ENCODE measurements at places on chromosomes 16 and 17. TPM values are rescaled to one million over a fixed set of nuclear protein-coding genes. Genes with fewer than 3 reads are reported as not detected.

GRCh38 chr17:65750166-65750565 is 188.7 kb upstream of the AXIN2 start:
- DNase-seq: no peak
- H3K27ac ChIP-seq: no peak overlapping the region

DNA sequence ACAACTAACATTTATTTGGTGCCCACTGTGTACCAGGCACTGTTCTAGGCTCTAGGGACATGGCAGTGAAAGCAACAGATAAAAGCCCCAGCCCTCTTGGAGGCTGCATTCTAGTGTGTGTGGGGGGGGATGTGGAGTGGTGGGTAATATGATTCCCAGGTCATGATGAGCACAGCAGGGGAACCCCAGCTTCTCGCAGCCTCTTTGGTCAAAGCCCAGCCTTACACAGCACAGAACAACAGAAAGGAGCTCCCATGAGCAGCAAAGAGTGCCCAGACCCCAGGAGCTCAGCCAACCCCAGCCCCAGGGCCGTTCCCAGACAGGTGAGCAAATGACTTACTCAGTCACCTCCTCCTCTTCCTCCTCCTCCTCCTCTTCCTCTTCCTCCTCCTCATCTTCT is 21.9 kb downstream of the CNGB1 start:
- no peak for DNase-seq
- no peak overlapping the region for H3K27ac ChIP-seq
- H3K36me3 ChIP-seq: no peaks in the 10 kb centered on the region

GRCh38 chr17:47866941-47867340 is 16.0 kb upstream of the SP6 start:
- DNase-seq: no peak
- peaks cover 27% of the 10 kb centered on the region for H3K27me3 ChIP-seq
- no peak overlapping the region for H3K27ac ChIP-seq
- H3K36me3 ChIP-seq: no peaks in the 10 kb centered on the region
- H3K4me1 ChIP-seq: peaks cover 14% of the 10 kb centered on the region

DNA sequence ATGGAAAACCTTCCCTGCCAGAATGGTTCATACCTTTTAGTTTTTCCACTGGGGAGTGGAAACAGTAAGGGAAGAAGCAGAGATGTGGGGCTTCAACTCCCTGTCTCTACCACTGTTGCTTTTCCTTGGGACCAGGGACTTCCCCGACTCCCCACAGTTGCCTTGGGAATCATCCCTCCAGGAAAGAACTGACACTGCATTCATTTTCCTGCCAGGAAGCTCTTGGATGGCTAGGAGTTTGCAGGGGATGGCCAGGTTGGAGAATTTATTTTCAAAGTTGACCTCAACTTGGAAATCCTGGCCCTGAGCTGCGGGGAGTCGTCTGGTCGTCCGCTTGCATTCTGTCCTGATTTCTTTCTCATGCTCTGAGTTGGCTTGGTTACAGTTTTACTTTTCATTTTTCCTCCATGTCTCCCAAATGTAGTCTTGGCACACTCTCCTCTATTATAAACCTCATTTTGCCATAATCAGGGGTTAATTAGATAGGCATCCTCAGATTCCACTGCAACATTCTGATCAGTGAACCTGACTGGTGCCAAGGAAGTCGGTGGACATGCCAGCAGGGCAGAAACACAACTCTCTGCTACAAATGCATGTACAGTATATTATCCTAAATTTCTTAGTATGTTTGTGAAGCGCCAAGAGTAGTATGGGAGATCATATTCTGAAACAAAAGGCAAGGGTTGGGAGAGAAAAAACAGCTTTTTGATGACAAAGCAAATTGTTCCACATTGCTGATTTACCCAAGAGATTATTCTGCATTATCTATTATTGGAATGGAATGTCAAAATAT is 220.5 kb upstream of the XYLT1 start:
- no peak for DNase-seq
- peaks cover 2% of the 10 kb centered on the region for H3K27me3 ChIP-seq
- H3K27ac ChIP-seq: no peak overlapping the region
- H3K4me1 ChIP-seq: no peaks in the 10 kb centered on the region

GRCh38 chr17:58267347-58268324 is 13.1 kb downstream of the MPO start:
- H3K4me1 ChIP-seq: no peaks in the 10 kb centered on the region
- H3K36me3 ChIP-seq: no peaks in the 10 kb centered on the region
- DNase-seq: no peak
- no peak overlapping the region for H3K4me3 ChIP-seq
- H3K27ac ChIP-seq: no peak overlapping the region

DNA sequence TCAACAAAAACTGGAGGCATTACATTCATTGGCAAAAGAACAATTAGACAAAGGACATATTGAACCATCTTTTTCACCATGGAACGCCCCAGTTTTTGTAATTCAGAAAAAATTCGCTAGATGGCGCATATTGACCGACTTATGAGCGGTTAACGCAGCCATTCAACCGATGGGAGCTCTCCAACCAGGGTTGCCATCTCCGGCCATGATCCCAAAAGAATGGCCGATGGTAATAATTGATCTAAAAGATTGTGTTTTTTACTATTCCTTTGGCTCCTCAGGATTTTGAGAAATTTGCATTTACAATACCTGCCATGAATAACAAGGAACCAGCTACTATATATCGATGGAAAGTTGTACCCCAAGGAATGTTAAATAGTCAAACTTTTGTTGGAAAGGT is 21.4 kb downstream of the ALOX15B start:
- H3K36me3 ChIP-seq: no peaks in the 10 kb centered on the region
- peaks cover 76% of the 10 kb centered on the region for H3K27me3 ChIP-seq
- peaks cover 25% of the 10 kb centered on the region for H3K4me1 ChIP-seq
- peak; percentile 61 for DNase-seq
- H3K4me3 ChIP-seq: no peak overlapping the region

HBA1 gene
- total RNA-seq: not detected

- peaks cover 1% of the 10 kb centered on the region for H3K27me3 ChIP-seq
- H3K36me3 ChIP-seq: peaks cover 3% of the 10 kb centered on the region
- peaks cover 23% of the 10 kb centered on the region for H3K4me1 ChIP-seq
- H3K4me3 ChIP-seq: no peak overlapping the region
- DNase-seq: no peak
These were observed 1.5 kb downstream of the PLA2G15 start for GRCh38 chr16:68246666-68247065.

- H3K27me3 ChIP-seq: peaks cover 29% of the 10 kb centered on the region
- no peak overlapping the region for H3K27ac ChIP-seq
- peaks cover 2% of the 10 kb centered on the region for H3K4me1 ChIP-seq
These were observed 7.4 kb downstream of the HS3ST3A1 start for GRCh38 chr17:13594310-13594709.

DNA sequence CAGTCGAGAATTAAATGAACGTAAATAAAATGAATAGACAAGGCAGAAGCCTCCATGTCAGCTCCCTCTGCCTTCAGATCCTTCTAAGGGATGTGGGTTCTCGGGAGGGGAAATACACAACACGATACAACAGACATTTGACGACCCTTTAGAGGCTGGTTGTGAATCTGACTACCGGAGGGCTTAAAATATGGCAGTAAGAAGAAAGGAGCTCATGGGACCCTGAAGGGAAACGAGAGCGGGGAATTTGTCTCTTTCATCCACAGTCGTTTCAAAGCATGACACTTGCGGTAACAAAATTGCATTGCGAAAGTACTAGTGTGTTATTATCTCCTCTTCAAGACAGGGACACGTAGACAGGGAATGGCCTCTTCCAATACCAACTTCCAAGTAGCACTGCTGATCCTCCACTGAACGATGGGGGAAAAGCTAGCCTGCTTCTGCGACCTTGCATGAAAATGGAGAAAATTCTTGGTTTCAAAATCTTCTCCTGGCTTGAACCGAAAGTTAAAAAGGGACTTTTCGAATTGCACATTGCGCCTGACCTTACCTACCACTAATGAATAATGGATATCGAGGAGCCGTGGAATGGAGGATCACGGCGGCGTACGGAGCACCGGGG is 1.2 kb upstream of the TNRC6C start:
- H3K27me3 ChIP-seq: peaks cover 52% of the 10 kb centered on the region
- DNase-seq: no peak
- peaks cover 7% of the 10 kb centered on the region for H3K36me3 ChIP-seq
- H3K4me3 ChIP-seq: peak overlapping the region; percentile 83

TPSAB1 gene
- not detected for total RNA-seq

ATP2A3 gene
- total RNA-seq: 291 TPM

- H3K27me3 ChIP-seq: no peaks in the 10 kb centered on the region
- H3K4me3 ChIP-seq: no peak overlapping the region
- H3K27ac ChIP-seq: no peak overlapping the region
- H3K4me1 ChIP-seq: no peaks in the 10 kb centered on the region
- DNase-seq: no peak
These were observed 62.9 kb downstream of the LMF1 start for GRCh38 chr16:907842-908241.

INCA1 gene
- not detected for total RNA-seq

DNA sequence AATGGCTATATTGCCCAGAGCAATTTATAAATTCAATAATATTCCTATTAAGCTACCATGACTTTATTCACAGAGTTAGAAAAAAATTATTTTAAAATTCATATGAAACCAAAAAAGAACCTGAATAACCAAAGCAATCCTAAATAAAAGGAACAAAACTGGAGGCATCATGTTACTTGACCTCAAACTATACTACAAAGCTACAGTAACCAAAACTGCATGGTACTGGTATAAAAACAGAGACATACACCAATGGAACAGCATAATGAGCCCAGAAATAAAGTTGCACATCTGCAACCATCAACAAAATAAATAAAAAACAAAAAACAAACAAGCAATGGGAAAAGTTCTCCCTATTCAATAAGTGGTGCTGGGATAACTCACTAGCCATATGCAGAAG is 203.2 kb downstream of the RGS9 start:
- no peaks in the 10 kb centered on the region for H3K4me1 ChIP-seq
- DNase-seq: no peak
- H3K27ac ChIP-seq: no peak overlapping the region
- peaks cover 7% of the 10 kb centered on the region for H3K27me3 ChIP-seq

Measured in activated CD4-positive, alpha-beta memory T cell treated with anti-CD3 and anti-CD28 coated beads, Interleukin-2, amount 10 ng/mL, durations not matched to agents 7 days and 5 days (primary cell).